ENCODE measurements at places on chromosomes 3 and 15.

DNA sequence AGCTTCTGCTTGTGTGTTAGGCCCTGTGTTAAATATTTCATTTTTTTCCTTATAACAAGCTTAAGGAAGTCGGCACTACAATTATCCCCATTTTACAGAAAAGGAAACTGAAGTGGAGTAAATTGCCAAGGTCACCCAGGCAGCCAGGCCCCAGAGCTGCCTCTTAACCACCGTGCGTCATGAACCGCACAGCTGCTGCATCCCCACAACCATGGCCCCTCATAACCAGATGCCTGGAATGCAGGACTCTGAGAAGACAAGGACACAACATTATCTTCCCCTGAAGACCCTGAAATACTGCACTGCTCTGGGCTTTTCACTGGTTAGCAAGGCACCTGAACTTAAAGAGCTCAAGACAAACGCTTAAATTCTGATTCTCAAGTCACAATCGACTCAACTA lies 14.6 kb downstream of the LRIG1 start:
- DNase-seq, result no peak

GRCh38 chr3:189726277-189726676 lies 95.1 kb downstream of the TP63 start:
- no peak for DNase-seq

- DNase-seq, result no peak
These were observed 2.4 kb downstream of the HTD2 start for GRCh38 chr3:58308728-58309127.

DNA sequence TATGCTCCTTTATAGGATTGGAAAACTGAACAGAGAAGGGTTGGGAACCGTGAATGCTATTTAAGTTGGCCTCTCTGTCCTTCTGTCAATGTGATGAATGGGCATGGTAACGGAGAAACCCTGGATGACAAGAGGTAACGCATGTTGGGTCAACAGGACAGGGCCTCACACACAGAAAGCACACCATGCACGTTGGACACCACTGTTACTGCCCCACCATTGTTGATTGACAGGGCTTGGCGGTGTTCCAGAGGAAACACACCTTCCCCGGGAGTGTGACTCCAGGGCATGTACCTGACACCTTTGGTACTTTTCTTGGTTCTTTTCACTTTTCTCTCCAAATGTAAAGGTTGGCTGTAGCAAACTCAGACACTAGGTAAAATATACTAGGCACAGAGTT lies 548.5 kb downstream of the OCA2 start:
- no peak for DNase-seq

All from MM.1S (cell line).